ENCODE measurements at places on chromosomes 12 and 14.

DNA sequence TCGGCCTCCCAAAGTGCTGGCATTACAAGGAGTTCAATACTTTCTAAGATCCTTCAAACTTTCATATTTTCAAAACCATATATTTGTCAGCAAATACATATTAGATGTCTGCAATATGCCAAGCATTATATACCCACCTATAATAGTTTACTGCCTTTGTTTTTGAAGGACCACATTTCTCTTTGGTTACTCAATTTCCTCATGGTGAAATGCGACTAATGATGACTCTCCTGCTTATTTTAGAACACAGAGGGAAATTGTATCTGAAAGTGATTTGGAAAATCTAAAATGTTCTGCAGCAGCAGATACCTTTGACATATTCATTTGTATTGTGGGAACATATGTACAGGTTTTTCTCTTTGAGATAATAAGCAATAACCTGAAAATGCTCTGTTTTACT, 2.7 kb upstream of the CNTN1 start:
- DNase-seq, result no peak

DNA sequence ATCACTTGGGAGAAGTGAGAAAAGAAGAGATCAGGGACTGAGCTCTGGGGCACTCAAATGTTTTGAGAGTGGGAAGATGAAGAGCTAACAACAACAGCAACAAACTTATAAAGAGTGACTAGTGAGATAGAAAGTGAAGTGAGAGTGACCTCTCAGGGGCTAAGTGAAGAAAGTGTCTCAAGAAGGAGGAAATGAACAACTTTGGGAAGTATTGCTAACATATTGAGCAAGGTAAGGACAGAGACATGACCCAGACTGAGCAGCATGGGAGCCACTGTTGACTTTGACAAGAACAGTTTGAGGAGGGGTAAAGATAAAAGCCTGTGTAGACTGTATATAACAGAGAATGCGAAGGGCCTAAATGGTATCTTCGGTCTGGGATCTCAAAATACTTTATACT, 155.1 kb upstream of the BTG1 start:
- DNase-seq, result no peak

GRCh38 chr12:100474617-100475016, 951 bp downstream of the NR1H4 start:
- no peak for DNase-seq

DNA sequence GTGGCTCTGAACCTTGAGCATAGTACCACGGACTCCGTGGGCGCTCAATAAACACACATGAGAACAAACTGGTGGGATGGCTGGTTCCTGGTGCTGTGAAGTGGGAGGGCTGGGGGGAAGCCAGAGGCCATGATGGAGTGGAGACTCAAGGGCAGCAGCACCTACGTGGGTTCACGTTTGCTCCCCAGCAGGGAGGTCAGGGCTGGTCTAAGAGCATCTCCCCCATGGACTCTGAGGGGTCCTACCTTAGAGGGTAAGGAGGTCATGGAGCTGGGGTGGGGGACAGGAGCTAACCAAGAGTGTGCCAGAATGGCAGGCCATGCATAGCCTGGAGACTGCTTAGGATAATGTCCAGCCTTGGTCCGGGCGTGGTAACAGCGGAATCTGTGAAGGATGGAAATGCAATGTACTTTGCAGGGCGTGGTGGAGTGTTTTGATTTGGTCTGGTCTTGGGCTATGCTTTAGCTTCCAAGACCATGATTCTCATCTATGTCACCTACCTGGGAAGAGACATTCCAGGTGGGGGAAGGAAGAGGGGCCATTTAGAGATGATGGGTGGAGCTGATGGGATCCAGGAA, 103.0 kb downstream of the PRMT8 start:
- no peak for DNase-seq

GRCh38 chr14:36605506-36605857, 23.1 kb upstream of the NKX2-8 start:
- DNase-seq, result no peak

DNA sequence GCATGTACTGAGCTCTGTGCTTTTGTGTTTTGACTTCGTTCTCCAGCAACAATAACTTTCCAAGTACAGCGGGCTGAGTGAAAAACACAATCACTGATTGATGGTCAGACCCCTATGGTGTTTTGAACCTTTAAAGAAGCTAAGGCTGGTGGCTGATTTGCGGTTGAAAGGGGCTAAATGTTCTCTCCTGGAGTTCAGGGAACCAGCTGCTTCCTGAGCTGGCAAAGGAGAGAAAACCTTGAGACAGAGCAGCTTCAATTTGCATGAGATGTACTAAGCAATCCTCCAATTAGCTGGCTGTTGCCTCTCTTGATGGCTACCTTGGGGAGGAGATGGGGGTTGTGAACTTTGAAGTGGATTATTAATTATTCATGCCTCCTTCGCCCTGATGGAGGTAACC, 546.7 kb upstream of the SEL1L start:
- DNase-seq, result no peak

DNA sequence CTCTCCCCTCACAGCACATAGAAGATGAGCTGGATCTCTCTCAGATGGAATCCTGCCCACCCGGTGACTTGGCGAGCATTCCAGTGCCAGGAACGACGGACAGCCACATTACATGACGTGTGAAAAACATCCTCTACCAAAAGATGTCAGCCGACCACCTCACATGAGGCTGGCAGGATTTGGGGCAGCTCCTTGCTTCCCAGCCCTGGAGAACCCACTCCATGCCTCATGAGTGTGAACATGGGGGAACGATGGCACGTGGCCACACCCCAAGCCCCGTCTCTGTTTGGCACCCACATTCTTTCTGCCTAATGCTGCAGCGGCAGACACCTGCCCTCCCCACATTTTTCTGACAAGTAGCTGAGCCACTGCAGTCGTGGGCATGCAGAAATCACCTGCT, 202.5 kb downstream of the CALM1 start:
- DNase-seq, result no peak

DNA sequence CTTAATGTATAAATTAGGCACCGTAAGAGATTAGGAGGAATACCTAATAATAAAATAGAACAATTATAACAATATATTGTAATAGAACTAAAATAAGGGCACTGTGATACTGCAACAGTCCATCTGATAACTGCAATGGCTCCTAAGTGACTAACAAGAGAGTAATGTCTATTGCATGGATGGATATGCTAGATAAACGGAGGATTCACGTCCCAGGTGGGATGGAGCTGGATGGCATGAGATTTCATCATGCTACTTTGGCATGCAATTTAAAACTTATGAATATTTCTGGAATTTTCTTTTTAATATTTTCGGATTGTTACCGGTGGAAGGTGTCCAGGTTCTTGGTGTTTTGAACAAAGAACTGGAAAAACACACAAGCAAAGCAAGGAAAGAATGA, 2.2 kb upstream of the TMEM19 start:
- no peak for DNase-seq

GRCh38 chr14:72618424-72618823, 275.5 kb downstream of the DPF3 start:
- DNase-seq, result no peak

DNA sequence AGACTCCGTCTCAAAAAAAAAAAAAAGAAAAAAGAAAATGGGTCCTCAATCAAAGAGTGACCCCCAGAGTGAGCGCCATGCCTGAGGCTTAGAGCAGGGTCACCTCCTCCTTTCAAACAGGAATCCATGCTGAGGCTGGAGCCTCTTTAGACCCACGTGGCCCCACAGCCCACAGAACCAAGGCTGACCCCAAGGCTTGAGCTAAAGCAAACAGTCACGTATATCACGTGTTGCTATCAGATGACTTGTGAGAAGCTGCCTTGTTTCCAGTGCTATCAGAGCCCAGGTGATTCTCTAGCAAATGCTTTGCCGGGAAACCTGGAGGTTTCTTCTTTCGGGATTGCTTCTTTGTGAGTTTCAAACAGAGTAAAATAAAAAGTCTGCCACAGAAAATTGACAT, 31.7 kb upstream of the DYNC1H1 start:
- no peak for DNase-seq

DNA sequence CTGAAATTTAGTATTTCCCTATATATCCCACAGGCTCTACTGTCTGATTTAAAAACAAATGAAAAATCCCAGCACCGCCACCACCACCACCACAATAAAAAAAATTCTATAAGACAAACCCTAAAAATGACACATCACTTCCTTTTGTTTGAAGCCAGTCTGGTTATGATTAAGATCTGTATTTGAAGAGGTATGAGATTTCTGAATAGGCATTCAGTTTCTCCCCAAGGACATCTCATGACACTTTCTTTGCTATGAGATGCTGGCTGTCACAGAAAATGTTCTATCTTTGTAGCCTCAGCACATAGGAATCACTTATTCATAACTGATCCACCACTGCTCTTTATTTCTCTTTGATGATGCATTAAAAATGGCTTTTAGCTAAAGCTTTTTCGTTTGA, 1071.0 kb downstream of the SLC6A15 start:
- DNase-seq, result no peak

- DNase-seq, result peak; percentile 6
Measured at GRCh38 chr14:76261371-76261811, 109.7 kb downstream of the GPATCH2L start.

DNA sequence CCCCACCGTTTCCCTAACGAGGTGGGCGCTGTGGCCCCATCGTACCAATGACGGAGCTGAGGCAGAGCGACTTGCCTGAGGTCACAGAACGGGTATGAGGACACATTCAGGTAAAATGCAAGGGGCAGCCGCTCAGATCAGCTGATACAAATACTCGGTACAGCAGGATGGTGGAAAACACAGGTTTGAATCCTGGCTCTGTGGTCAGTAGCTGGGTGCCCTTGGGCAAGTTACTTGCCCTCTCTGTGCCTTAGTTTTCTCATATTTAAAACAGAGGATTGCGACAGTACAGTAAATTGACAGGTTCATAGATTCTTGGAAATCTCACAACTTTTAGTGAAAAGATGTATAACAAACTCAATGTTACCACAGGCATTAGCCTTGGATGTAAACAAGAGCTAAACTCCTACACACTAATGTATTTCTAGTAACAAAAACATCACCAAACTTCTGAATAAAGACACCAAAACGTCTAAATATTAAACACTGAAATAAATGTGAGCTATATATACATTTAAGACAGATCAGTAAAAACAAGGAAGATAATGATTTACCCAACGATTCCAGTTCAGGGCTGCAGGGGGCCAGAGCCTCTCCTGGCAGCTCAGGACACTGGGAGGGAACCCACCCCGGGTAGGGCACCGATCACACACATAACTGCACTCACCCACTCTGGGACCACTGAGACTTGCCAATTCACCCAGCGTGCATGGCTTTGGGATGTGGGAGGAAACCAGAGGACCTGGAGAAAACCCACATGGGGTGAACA, 128.4 kb downstream of the RBM19 start:
- DNase-seq, result no peak

GRCh38 chr14:25067600-25067999, 17.7 kb upstream of the STXBP6 start:
- no peak for DNase-seq

GRCh38 chr14:68501614-68502052, 291.2 kb downstream of the ZFP36L1 start:
- peak; percentile 35 for DNase-seq

DNA sequence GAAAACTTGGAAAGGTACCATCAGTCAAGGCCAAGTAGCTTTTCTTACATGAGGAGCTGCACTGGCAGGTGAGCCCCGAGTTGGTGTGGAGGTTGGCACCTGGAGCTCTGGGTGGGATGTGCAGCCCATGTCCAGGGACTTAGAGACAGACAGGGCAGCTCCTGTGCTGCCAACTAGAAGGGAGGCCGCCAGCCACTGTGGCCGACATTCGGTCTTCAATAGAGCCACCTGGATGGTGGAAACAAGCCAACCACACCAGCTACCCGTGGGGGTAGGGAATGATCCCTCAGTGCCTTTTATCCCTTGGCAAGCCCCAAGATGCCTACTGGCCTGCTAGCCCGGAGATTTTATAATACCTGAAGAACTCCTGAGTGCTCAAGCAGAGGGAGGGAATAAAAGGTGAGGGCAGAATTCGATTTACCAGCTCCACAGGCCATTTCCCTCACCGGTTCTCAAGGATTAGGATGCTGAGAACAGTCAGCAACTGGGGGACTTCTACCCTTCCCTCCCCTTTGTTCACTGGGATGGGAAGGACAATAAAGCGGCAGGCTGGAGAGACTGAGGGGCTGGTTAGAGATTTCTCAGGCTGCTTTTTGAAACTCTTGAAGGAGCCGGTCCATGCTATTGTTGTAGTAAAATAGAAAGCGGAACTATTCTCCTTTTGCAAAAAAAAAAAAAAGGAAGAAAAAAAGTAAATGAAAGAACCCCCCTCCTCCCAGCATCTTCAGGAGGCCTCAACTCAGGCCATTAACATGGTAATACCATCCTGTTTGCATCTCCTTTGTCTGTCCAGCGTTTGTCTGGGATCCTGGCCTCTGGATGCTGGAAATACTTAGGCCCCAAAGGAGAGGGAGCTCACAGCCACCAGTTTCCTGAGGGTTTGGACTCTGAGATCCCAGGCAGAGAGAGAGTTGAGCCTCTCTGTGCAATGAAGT, 321.6 kb downstream of the ZFP36L1 start:
- peak; percentile 65 for DNase-seq

GRCh38 chr14:68589447-68590200, 203.2 kb downstream of the ZFP36L1 start:
- DNase-seq, result no peak

DNA sequence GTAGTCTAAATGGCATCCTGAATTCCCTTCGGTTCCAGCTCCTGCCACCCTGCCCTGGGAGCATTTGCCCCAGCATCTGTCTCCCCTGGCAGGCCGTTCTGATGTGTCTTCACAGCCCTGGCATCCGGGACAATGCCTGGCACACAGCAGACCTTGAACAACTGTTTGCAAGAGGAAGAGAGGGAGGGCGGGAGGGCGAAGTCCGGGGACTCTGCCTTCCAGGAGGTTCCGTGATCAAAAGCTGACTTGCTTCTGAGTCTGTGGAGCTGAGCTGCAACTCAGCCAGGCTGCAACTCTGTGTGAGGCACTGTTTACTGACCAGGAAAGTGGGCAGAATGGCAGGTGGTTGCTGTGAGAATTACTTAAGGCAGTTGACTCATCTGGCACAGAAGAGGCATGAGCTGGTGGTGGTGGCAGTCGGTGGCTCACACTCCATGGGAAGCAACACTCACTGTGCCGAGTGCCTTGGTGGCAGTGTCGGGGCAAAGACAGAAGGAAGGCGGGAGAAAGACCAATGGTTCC, 61.1 kb upstream of the DLK1 start:
- no peak for DNase-seq

GRCh38 chr14:70971560-70971959, 64.3 kb downstream of the PCNX1 start:
- DNase-seq, result no peak

DNA sequence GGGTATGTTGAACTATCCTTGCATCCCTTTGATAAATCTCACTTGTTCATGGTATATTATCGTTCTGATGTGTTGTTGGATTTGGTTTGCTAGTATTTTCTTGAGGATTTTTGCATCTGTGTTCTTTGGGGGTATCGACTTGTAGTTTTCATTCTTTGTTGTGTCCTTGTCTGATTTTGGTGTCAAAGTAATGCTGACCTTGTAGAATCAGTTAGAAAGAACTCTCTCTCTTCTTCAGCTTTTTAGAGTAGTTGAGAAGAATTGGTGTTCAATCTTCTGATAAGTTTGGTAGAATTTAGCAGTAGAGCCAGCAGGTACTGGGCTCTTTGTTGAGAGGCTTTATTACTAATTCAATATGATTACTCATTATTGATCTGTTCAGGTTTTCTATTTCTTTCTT, 707.2 kb upstream of the LRFN5 start:
- no peak for DNase-seq

GRCh38 chr14:104132981-104133380, 5.4 kb upstream of the KIF26A start:
- DNase-seq, result no peak

- no peak for DNase-seq
Measured at GRCh38 chr14:20743556-20743955, 2.1 kb upstream of the EDDM3A start.

All from GM12865 (cell line).